ENCODE measurements at places on chromosomes 3 and 15.
A peak's percentile ranks its signal among the peaks of the same experiment; 100 is the strongest.

- DNase-seq: no peak
These were observed 30.4 kb upstream of the CAPN7 start for GRCh38 chr3:15175605-15176004.

GRCh38 chr3:130389743-130390478 lies 44.4 kb downstream of the COL6A5 start:
- no peak for DNase-seq

DNA sequence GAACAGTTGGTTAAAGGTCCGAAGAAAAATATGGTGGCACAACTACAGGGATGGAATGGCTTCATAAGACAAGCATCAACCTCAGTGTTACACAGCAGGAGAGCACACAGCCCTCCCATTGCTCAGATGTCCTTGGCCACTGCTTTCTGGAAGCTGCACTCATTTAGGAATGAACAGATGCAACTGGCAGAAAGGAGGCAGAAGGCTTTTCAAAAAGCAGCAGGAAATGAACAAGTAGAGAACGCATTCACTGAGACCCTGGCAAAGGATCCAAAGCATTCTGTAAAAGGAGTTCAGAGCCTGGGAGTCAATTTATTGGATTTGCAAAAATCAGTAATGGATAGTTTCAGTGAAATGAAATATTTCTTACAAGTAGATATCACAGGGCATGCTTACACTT lies 101.1 kb downstream of the PDZRN3 start:
- DNase-seq: no peak

DNA sequence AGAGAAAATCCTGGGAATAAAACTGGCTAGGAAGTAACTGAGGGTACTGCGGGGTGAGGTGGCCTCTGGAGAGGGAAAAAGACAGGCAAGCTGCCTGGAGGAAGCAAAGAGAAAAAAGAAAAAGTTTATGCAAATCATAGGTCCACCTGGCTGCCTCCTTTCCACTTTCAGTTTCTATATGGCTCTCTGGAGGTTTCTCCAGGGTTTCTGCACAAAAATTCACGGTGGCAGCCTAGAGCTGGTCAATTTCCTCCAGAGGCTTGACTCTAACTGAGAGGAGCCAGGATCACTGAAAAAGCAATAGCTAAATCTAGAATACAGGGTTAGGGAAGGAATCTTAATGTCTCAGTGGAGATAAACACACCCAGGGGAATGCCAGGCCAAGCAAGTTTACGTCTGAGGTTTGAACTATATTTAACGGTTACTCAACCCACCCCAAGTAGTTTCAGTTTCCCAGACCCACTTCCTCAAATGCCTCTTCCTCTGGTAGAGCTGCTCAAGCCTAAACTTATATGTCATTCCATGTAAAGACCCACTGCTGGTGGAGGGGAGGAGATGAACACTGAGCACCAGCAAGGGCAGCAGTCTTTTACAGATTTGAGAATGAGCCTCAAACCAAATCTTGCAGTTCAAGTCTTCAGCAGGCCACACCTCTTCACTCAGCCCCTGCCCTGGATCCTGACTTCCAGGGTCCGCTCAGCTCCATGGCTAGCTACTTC lies 5.7 kb downstream of the LYSMD2 start:
- no peak for DNase-seq

DNA sequence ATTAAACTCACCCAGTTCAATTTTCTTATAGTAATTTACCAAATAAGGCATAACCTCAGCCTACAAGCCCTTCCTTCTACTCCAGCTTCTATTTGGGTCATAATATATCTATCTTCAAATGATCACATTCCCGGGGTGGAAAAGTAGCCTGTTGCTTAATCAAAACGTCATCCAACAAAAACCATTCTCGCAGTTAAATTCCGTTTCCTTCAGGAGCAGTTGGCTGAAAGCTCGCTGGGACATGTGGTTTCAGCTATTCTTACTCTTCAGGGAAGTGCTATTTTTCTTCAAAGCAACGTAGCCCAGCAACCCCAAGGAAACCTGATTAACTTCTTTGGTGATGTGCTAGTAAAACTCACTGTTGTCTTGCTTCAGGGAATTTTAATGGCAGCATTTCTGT lies 59.6 kb downstream of the MAGI1 start:
- DNase-seq: no peak

DNA sequence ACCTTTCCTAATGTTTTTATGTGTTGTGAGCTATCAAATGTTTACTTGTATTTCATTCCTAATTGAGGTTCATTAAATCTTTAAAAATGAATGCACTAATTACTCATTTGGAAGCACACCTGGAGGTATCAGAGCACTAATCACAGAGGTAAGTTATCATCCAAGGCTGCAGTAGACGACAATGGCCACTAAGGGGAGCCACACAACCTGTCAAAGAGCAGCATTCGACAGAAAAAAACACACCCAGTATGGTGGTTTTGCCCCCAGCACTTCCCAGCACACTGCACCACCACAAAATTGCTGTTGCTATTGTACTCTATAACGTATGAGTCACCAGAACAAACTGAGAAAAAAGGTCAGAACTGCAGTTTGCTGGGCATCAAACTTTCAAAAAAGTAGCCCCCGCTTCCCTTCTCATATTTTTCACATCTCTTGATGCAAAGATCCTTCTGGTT lies 205.9 kb upstream of the IGF1R start:
- DNase-seq: no peak

DNA sequence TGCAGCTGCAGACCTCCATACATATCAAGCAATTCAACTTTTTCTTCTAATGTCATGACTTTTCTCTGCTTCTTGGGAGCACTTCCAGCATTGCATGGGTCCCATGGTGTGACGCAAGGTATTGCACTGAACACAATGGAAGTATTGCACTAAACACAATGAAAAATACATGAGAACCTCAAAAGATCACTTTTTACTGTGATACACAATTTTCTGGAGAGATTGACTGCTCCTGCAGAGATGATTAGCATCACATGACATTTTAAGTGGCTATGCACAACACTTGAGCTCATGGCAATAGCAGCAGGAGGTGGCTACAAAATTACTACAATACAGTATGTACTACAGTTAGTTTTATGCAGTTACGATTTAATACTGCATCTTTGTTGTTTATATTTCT lies 113.5 kb upstream of the BHLHE40 start:
- no peak for DNase-seq

- no peak for DNase-seq
These were observed 83.5 kb upstream of the LIPC start for GRCh38 chr15:58348095-58348812.

DNA sequence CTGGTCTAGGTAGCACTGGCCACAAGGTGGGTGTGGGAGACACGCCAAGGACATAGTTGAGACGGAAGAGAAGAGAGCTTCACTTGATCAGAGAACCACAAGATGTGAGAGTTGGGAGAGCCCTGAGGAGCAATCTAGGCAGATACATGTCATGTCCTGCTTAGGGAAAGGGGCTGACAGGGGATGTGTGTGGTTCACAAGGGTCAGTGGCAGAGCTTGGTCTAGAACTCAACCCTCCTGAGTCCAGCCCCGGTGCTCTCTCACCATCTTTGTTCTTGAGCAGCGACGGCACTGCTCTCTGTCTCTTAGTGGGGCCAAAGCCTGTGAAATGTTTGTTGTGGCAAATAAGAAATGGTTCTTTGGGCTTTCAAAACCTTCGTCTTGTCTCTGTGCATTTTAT lies 243.5 kb upstream of the ROPN1 start:
- no peak for DNase-seq

- no peak for DNase-seq
These were observed 145.0 kb upstream of the TRIM42 start for GRCh38 chr3:140532793-140533330.

- no peak for DNase-seq
These were observed at the start of gene CPEB1 for GRCh38 chr15:82647045-82647834. Gene CPEB1 (minus strand): TSS chr15:82647363. CDS start chr15:82628459, 18,904 bp downstream.

- no peak for DNase-seq
These were observed 124.2 kb downstream of the TFG start for GRCh38 chr3:100833483-100833882.

DNA sequence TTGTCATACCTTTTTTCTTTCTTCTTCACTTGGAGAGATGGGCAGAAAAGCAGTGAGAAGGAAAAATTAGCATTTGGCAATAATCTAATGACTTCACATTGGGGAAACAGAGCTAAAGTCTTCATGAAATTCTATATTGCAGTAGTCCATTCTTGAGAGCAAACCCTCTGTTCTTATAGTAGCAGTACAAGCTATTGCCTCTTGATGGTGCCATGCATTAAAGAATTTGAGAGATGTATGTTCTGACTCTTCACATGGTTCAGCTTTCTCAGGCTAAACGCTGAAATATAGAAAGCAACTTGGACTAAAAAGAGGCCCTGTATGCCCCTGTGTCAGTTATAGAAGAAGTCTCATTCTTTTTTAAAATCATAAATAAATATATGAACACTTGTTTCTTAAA lies 36.0 kb downstream of the PHLDB2 start:
- no peak for DNase-seq

- DNase-seq: no peak
These were observed 74.6 kb downstream of the ATP2B2 start for GRCh38 chr3:10430805-10431204.

GRCh38 chr3:71928212-71928611 lies 143.3 kb upstream of the PROK2 start:
- DNase-seq: no peak

- DNase-seq: no peak
These were observed 610 bp downstream of the ARID3B start for GRCh38 chr15:74541494-74542165.

GRCh38 chr3:153161138-153161713 lies 800 bp upstream of the RAP2B start:
- DNase-seq: peak; percentile 94

DNA sequence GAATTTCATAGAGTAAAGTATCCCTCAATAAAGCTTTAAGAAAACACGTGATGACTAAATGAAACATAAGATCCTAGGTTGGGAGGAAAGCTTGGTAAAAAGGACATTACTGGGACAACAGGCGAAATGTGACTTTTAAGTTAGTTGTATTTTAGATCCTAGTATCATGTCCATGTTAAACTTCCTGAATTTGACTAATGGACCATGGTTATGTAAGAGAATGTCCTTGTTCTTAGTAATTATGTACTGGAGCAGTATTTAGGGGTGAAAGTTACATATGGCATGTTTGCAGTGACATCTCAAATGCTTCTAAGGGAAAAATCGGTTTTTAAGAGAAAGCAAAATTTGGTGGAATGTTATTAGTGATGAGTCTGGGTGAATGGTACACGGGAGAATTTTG lies 69.6 kb downstream of the IQSEC1 start:
- DNase-seq: no peak

DNA sequence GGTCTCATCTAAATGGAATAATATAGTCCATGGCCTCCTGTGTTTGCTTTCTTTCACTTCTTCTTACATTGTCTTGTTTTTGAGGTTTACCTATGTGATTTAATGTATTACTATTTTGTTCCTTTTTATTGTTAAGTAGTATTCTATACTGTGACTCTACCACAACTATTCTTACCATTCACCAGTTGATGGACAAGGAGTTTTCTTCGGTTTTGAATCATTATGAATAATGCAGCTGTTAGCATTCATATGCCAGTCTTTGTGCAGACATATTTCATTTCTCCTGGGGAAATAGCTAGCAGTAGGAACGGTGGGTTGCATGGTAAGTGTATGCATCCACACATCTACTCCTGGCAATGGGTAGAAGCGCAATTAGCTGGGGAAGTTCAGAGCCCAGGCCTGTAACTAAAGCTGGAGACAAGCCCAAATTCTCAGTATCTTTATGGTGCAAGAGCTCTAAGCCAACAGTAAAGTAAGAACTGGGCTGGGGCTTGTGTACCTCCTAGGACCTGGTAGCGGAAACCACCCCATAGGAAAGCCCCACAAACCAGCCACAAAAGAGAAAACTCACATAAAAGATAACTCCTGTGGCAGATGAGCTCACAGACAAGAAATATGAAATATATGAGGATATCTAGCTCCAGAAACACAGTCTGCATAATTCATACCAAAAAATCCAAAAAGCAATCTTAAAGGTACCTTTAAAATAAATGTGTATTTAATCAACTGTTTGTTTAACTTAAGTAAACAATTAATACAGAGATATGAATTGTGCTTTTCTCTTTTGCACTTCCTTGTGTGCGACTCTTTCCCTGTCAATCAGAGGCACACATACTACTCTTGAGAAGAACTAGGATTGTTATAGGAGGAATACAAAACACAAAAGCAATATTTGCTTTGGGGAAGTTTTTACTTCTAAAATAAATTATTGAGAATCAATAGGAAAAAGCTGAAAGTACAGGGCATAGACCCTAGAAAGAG lies 2.7 kb upstream of the CSTA start:
- DNase-seq: no peak

- no peak for DNase-seq
These were observed 6.8 kb downstream of the LTK start for GRCh38 chr15:41506796-41507341.

GRCh38 chr15:101118615-101119014 lies 133.2 kb downstream of the CHSY1 start:
- no peak for DNase-seq

DNA sequence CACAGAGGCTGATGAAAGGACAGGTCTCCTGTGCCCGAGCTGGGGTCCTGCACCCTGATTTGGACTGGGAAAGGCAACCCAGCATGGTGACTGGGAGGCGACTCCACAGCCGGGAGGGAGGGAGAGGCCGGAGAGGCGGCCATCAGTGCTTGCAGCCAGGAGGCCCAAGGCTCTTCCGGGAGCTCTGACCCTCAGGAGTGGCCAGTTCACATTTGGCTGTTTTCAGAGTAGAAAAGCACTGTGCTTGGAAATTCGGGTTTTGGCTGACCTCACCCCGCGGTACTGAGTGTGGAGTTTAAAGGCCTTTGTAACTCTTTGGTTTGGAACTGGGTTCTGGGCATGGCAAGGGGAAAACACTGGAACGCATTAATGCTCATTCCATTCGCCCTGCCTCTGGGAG lies 31.9 kb downstream of the SMAD6 start:
- no peak for DNase-seq

DNA sequence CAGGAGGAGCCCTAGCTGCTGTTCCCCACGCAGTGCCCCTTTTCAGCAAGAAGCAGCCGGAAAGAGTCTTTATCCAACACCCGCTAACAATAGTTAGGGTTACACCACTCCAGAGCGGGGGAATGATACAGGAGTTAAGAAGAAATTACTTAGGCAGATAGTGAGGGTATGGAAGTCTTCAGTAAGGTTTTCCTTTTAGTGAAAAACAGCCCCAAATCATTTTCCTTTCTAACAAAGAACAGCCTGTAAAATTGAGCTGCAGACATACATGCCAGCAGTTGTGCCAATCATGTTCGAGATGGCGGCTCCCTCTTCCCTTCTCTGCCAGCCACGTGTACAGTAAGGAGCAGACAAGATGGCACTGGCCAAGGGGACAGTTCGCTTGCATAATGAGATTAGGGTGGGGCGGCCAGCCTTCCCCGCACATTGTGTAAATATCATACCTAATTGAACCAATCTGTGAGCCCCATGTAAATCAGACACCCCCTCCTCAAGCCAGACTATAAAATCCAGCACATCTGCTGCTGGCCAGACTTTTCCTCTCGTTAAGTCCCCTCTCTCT lies 18.5 kb upstream of the SENP5 start:
- no peak for DNase-seq

- no peak for DNase-seq
These were observed 17.1 kb downstream of the BLOC1S6 start for GRCh38 chr15:45604326-45604725.

- no peak for DNase-seq
These were observed 694.5 kb upstream of the BCHE start for GRCh38 chr3:166531730-166532129.

DNA sequence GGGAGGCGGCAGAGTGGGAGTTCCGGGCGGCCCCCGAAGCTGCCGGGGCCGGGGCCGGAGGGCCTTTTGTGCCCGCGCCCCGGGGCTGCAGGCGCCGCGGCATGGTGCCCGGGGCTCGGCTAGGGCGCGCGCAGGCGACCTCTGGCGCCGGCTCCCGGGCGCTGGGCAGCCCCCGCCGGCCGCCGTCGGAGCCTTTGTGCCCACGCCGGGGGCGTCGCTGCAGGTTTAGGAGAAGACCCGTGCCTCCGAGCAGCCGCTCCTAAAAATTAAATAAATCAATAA lies 299 bp downstream of the PAQR9 start:
- no peak for DNase-seq
